ENCODE measurements at places on chromosomes 6 and 20.

DNA sequence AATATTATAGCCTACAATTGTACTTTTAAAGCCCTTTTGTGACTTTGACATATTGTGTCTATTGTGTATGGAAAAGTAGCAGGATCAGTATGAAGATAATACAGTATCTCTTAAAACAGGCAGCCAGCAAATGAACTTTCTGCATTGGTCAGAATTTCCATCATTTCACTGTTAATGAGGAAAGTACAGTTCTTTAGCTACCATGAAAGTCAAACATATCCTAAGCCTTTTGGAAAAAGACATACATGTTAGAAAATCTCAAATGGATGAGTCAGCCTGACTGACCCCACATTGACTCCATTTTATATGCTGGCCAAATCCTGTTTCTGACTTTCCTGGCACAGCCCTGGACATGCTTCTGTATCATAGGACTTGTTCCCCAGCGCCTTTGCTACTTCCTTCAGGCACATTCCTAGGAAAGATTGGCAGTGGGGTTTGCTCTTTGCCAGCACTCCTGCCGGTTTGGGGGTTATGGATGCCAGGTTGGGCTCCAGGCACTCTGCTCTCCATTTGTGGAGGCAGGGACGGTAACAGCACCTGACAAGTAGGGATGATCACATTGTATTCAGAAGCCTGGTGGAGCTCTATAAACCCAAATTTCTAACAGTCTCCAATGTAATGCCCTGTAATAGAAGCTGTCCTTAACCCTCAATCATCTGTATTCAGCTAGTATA is 43.7 kb downstream of the TOP1 start:
- DNase-seq: no peak

- DNase-seq: no peak
Observed at GRCh38 chr20:15654208-15654649, 919.0 kb downstream of the KIF16B start.

DNA sequence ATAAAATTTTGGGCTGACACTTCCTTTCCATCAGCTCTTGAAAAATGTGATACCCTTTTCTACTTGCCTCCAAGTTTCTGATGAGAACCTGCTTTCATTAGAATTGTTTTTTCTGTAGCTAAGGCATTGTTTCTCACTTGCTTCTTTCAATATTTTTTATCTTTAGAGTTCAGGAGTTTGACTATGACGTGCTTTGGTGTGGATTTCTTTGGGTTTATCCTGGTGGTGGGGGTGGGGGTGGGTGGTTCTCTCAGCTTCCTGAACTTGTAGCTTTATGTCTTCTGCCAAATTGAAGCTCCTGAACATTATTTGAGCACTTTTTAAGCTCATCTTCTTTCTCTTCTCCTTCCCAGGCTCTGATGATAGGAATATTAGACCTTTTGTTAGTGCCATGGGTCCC is 11.4 kb downstream of the ZNF831 start:
- no peak for DNase-seq

GRCh38 chr6:35454391-35455110 is 2.4 kb downstream of the FANCE start:
- DNase-seq: no peak

DNA sequence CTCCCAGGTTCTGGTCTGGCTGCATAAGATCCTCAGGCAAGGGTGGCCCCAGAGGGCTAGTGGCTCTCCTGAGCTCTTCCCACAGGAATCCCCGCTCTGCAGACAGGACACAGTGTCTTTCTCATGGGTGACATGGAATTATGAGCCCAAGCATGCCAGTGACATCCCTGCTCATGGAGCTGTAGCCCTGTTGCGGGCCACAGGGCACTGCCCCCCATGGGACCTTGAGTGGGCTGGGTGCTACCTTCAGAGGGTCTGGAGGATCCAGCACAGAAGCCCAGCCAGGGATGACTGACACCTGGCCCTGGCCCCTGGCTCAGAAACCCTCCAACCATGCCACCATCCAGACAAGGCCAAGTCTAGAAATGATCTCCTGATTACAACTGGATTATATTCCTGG is 657.5 kb upstream of the DEFB115 start:
- no peak for DNase-seq

DNA sequence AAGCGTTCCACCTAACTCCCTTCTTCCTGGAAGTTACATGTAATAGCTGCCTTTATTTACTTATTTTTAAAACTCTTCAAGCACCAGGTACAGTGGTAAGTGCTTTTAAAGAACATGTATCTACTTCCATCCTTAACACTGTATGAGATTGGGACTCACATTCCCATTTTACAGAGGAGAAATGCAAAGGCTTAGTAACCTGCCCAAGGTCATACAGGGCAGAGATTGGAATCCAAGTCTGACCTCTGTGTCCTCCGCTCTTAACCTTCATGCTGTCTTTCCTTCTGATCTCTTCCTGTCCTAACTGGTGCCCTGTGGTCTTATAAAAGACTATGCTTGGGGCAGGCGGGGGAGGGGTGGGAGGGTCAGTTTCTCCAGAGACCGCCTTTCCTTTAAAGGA is 1.6 kb downstream of the B4GALT5 start:
- DNase-seq: no peak

- no peak for DNase-seq
Observed at GRCh38 chr6:34792605-34793500, 970 bp downstream of the BLTP3A start.

DNA sequence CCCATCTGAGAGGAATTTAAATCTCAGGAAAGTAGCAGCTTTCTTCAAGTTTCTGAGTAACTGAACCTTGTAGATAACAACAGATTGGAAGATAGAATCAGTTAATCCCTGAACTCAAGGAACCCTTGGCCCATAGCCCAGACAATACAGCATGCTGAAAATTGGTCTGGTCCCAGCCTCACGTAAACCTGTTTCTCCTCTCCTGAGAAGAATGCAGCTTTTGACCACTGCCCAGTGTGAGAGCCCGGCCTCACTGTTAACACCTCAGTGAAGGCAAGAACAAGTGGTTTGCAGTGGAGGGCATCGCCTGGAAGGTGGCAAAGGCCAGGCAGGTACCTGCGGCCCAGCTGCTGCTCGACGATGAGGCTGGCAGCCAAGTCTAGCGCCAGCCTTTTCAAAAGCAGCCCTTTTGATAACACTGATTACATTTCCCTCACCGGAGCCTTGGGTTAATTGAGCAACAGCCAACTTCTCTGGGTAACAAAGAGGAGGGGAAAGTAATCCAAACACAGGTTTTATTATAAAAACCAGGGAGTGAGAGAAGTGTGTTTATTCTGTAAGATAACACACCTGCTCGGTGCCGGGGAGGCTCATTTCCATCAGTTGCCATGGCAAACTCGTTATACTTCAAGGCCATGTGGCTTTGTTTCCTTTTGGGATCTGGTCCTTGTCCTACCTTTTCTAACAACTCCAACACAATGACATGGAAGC is 54.0 kb downstream of the TRAF3IP2 start:
- DNase-seq: no peak
